Stimulated activated effector memory CD8-positive, alpha-beta T cell treated with anti-CD3 and anti-CD28 coated beads, Interleukin-12 subunit alpha, Interleukin-12 subunit beta, amount 100 ng/mL, for 72 hours (primary cell): ENCODE measurements at places on chromosomes 3 and 15.

GRCh38 chr15:68617001-68617400, 38.2 kb downstream of the CORO2B start:
- DNase-seq = no peak

- DNase-seq = no peak
Observed at GRCh38 chr15:54810031-54810430, 386.7 kb downstream of the RSL24D1 start.

DNA sequence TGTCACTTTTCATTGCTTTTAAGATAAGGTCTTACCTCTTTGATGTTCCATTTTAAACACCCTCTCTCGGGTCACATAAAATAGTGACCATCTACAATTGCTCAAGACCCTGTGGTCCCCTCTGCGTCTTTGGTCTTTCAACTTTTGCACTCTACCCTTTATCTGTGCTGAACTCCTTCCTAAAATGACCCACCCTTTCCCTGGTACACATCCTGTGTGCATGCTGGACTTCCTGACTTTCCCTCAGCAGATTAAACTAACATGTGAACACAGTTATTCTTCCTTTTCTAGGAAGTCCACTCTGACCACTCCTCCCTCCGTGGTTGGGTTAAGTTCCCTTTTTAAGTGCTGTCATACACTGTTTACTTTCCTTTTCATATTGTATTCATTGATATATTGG, 414.2 kb downstream of the GABRB3 start:
- DNase-seq = no peak

GRCh38 chr15:51658664-51659063, 22.6 kb upstream of the SCG3 start:
- no peak for DNase-seq

- DNase-seq = peak; percentile 53
Observed at GRCh38 chr15:31474059-31474868, 147.6 kb downstream of the KLF13 start.

DNA sequence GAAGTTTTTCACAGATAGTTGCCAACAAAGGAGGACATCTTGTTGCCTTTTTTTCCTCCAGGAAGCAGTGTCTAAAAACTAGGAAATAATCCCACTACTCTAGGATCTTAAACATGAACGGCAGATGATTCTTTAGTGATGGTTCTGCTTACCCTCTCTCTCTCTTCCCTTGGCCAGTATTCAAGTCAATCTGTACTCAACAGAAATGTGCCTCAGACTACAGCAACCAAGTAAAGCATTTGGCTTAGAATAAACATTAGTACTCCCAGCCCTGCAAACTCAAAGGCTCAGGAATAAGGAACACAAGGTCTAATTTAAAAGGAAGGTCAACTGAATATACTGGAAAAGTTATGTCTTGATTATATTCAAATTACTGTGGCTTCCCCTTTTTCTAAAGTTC, 8.7 kb downstream of the NPTN start:
- no peak for DNase-seq

DNA sequence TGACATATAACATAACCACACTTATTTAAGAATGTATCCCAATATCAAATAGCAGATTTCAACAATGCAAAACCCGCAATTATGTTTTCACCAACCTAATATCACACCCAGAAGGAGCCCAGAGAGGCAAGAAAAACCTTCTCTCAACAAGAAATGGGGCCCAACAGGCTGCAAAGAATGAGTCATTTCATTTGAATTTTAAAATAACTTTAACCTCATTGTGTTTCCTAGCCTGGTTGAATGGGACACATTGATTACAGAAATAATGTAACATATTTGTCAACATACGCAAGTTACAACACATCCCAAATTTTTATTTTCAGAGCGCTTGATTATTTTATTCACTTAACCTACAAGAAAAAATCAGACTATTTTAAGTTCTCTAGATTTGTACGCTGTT, 365.1 kb upstream of the SLCO3A1 start:
- DNase-seq = no peak

- DNase-seq = no peak
Observed at GRCh38 chr3:149975919-149976318, 5.2 kb upstream of the PFN2 start.

- no peak for DNase-seq
Observed at GRCh38 chr3:186053954-186054791, 54.7 kb downstream of the ETV5 start.

DNA sequence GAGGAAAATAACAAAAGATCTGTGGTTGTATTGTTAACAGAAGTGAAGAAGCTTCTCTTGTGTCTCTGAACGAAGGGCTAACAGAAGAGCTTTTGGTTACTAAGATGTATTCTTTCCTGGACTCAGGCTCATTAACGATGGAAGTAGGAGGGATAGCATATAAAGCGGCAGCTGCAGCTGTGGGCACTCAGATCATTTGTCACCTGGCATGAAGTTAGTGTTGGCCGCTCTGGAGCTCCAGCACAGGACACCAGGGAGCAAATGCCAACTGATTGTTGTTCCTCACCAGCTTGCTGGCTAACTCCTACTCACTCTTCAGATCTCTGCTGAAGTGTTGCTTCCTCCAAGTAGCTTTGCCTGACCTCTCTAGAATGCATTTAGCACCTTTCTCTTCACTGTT, 15.5 kb upstream of the SLITRK3 start:
- DNase-seq = no peak

DNA sequence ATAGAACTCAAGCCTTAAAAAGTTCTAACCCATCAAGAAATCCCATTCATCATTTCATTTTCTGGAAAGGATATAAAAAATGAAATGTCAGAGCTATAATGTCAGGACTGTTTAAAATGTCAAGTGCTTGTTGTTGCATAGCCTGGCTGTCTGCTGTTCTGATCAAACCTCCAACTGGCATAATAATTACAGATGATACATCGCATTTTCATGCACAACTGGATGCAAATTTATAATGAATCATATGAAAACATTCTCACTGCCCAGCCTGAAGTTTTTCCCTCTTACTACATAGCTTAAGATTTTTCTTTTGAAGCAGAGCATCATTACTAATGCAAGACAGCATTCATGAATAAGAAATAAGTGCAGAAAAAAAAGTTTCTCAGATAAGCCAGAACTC, 46.5 kb downstream of the GUCA1C start:
- DNase-seq = no peak

- no peak for DNase-seq
Observed at GRCh38 chr3:151282921-151283320, 4.6 kb upstream of the P2RY14 start.

GRCh38 chr3:19901918-19902317, 32.1 kb downstream of the EFHB start:
- DNase-seq = no peak

GRCh38 chr15:78092261-78093041, at the start of gene SH2D7:
Gene SH2D7 (plus strand): TSS chr15:78092561. CDS start chr15:78092585, 24 bp downstream.
- no peak for DNase-seq

DNA sequence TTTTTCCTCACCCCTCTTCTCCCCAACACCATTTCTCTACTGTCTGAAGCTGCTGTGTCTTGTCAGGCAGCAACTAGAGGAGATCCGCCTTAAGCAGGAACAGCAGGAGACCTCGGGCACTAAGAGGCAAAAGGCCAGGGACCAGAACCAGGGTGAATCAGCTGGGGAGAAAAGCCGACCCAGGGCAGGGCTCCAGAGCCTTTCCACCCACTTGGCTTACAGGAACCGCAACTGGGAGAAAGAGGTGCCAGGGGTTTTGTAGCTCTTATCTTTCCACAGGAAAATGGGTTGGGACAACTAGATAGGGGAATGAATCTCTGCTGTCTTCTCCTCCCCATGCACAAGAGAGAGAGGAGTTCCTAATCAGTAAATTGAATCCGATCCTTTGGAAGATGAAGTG, 3.0 kb upstream of the NGRN start:
- DNase-seq = no peak

DNA sequence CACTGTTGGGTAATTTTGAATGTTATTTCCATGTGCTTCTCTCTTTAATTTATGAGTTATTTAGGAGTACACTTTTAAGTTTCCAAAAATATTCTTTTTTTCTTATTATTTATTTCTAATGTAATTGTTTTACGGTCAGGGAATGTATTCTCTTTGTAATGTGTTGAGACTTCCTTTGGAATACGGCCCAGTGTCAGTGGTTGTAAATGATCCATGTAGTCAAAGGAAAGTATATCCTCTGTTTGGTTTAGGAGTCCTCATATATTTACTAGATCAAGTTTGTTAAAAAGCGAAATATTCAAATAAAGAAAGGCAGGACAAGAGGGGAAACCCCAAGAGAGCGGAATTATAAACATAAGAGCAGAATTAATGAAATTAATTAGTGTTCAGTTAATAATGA, 49.0 kb upstream of the ADGRG7 start:
- DNase-seq = no peak

- DNase-seq = no peak
Observed at GRCh38 chr3:55373423-55373822, 113.7 kb downstream of the WNT5A start.

DNA sequence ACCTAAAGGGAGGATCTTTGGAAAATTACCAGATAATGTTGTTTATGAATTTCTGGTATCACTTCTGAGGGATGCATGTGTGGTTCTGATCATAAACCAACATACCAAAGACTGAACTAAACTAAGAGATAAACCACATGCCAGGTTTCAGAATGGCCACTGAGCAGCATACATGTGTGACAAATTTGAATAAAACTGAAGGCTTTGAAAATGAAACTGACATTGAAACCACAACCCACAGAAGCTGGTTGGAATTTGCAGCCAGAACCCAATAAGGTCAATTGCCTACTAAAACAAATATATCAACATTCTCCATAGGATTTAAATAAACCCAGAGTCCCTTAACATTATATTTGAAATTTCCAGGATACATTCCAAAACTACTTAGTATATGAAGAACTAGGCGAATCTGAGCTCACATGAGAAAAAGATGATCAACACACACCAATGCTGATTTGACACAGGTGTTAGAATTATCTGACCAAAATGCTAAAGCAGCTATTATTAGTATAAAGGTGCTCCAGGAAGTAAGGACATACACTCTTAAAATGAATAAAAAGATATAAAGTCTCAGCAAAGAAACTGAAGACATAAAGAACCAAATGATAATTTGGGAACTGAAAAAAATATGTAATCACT, 125.0 kb downstream of the ZNF280D start:
- no peak for DNase-seq

- peak; percentile 78 for DNase-seq
Observed at GRCh38 chr3:53254509-53255422, 1.1 kb downstream of the TKT start.

DNA sequence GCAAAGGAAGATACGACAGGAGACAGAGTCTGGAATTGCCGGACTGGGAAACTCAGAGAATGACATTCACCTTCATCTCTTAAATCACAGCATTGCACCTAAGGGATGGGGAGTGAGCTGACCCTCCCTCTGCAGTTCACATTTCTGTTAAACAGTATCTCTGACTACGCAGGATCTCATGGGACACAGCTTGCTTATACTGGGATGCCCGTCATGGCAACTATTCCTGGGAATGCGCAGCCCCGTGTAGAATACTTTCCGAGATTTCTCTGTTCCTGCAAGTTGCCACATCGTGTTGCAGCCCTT, 232.5 kb upstream of the HES1 start:
- no peak for DNase-seq

GRCh38 chr3:20622304-20622703, 436.3 kb upstream of the SGO1 start:
- DNase-seq = no peak

DNA sequence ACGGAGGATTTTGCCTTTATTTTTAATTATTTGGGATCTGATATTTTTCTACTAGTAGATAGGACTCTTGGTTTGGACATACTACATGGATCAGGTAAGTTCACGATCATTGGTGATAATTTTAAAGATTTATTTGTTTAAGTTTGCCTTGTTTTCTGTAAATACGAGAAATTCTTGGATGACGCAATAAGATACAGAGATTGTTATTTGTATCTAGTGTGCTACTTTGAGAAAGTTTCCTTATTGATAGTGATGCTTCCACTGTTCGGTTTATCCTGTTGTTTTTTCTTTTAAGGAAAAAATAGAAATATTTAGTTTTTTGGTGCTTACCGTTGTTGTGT, 577 bp downstream of the CHD2 start:
- DNase-seq = no peak

GRCh38 chr15:42919799-42920518, 619 bp downstream of the TTBK2 start:
- DNase-seq = no peak

- no peak for DNase-seq
Observed at GRCh38 chr3:79467721-79468120, 300.1 kb downstream of the ROBO1 start.

DNA sequence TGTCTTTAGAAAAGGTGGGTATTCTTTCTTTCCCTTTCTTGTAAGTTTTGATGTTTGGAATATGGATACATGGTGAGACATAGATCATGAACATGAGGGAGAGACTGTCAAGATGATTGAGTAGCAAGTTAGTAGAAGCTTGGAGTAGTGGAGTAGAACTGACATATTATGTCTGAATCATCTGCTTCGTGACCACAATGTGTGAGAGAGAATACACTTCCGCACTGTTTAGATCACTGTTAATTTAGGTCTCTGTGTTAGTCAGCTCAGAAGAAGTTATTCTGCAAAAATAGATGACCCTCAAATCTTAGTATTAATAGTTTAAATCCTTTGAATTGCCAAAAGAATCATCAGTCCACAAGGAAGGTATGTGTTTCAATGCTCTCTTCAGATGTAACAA, 151.0 kb downstream of the OXSM start:
- no peak for DNase-seq

DNA sequence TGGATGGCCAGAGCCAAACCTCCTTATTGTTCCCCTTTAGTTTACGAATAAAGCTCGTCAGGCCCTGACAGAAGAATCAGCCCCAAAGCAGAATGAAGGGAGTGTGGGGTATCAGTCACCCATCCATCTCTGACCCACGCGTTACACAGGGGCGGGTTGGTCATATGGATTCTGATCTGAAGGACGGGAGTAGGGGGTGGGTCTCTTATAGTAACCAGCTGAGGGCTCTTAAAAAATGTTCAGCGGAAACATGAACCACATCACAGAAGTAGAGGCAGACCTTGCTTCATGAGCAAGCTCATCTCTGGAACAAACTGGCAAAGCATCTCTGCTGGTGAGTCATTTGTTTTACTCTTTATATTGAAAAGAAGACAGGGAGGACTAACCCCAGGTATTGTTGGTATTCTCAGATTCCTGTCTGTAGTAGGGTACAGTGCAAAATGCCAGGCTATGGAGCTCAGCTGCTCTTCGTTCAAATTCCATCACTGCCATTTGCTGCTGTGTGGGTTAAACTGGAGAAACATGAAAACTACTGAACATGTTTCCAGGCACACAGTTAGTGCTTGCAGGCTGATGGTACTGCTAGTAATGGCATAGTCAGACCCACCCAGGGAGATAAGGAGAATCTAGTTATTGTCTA, at the start of gene CXCR6:
Gene CXCR6, plus strand, starts transcription at position 258 of the 640 bp plus-strand sequence. CDS start 3,018 bp downstream, outside the sequence.
- no peak for DNase-seq

GRCh38 chr3:70011582-70011981, 12.0 kb downstream of the SAMMSON start:
- DNase-seq = no peak

DNA sequence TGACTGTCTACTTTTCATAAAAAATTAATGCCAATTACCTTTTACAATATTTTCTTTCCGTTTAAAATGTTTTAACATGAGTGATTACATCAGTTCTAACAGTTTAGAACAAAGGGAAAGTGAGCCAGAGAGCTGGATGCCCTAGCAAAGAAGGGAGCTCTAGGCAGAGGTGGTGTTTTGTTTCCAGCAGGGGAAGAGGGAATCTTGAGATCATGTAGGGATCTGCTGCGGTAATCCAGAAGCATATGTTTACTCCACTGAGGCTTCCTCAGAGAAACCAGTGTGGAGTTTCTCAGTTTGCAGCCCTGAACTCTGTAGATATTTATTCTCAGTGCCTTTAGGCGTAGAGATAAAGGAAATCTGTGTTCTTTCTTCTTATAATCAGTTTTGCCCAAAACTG, 399.3 kb downstream of the NLGN1 start:
- DNase-seq = no peak
